NCI-H526 (cell line): ENCODE measurements at places on chromosomes 3 and 15.

DNA sequence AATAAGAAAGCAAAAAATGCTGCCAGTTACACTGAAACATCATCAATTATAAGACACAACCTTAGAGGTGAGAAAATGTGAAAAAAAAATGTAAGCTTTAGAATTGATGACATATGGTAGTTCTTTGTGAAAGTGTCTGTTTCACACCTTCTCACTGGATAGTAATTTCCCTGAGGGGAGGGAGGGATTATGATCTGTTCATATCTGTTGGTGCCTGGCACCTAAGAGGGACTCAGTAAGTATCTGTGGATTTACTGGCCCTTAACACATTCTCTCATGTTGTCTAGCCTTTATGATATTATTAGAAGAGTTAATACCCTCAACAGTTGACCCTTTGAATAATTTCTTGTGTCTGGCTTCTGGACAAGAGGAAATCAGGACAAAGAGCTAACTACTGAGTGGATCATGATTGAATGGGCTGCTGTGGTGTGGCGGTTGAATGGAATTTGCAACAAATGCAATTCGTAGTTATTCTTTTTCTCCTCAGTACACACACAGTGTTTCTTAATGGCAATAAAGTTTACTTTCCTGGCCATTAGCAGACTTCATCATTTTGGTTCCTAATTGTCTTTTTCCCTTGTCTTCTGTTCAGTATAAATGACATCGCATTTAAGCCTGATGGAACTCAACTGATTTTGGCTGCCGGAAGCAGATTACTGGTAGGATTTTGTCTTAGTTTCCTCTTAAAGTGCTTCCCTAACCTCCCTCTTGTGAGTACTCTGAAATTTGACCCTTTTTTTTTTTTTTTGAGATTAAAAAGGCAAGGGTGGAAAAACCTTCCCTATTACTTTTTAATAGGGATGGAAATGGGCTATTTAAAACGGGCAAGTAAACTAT is 9.5 kb downstream of the IFT122 start:
- DNase-seq, result no peak

DNA sequence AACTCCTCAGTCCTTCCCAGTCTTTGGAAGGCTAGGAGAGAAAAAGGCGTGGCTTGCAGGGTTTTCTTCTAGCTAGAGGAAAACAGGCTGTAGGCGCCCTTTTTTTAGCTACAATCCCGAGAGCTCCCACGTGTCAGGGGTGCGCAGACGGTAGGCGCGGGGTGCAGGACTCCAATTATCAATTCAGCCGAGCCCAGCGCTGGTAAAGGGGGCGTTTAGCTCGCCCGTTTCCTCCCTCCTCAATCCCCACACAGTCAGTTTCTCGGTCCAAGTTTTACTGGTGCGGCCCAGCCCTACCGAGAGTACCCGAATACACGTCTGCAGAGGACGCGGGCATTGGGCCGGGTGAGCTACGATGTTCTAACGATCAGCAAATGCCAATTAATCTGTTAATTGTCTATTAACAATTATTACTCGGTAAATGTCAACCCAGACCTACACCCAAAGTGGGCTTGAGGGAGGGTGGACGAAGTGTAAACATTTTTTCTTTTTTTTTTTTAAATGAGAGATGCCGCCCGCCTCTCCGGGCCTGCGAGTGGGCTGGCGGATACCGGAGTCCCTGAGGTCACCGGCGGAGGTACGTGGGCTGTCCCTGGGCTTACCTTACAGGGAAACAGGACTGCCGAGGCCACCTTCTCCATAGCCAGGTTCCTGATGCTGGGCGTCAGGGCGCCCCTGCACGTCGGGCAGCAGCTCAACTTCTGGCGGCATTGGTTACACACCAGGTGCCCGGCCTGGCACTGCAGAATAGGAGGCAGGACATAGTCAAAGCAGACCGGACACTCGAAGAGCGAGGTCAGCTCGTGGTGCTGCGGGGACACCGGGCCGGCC is 923 bp downstream of the SIAH2 start:
- DNase-seq, result peak; percentile 77

GRCh38 chr15:58336161-58336560 is 95.6 kb upstream of the LIPC start:
- no peak for DNase-seq

DNA sequence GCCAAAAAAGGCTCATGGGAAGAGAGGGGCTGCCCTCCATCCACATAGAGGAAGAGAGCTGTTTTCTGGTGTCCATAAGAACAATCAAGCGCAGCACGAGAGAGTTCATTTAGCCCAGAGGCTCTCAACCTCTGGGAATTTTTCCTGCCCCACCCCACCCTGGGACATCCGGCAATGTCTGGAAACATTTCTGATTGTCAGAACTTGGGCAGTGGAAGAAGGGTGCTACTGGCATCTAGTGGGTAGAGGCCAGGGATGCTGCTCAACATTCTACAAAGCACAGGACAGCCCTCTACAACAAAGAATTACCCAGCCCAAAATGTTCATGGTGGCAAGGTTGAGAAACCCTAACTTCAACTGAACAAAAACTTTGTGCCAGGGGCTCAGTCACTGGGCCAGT is 92.9 kb downstream of the RAB11A start:
- no peak for DNase-seq

GRCh38 chr3:43038010-43038409 is 58.9 kb downstream of the GASK1A start:
- DNase-seq, result no peak

DNA sequence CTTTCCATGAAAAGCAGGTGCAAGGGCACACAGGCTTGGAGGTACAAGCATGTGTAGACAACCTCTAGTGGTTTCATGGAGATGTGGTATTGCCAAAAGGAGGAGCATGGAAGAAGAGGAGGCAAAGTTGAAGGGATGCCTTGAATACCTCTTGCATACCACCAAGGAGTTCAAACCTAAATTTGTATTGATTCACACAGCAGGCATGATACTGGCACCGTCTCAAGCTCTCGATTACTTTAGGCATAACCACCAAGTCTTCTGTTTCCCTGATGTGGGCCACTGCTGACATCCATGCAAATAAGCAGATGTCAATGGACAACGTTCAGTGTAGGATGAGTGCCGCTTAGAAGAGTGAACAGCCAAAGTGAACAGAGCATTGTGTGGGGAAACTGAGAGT is 87.1 kb downstream of the SCN11A start:
- no peak for DNase-seq
